Thyroid gland (tissue), 4 donors: ENCODE measurements at places on chromosomes 4 and X. TPM values are rescaled to one million over a fixed set of nuclear protein-coding genes. Genes with fewer than 3 reads are reported as not detected.

DNA sequence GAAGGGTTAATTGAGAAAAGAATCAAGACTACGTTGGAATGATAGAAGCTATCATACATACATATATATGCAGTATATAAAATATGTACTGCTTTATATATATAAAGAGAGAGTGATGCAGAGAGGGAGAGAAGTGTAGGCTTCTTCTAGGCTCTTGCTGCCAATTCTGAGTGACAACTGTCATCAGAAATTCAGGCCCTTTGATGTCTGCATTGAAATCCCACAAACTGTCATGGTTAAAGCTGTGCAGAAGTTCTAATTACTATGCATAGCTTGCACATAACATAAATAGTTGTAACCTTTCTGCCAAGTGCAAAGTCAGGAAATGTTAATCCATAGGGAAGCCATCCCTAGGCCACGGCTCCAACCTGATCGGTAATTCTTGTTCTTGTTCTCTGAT is 251.0 kb downstream of the STIM2 start:
- no peaks in the 10 kb centered on the region for H3K36me3 ChIP-seq
- H3K27me3 ChIP-seq, result no peaks in the 10 kb centered on the region
- DNase-seq, result no peak

DNA sequence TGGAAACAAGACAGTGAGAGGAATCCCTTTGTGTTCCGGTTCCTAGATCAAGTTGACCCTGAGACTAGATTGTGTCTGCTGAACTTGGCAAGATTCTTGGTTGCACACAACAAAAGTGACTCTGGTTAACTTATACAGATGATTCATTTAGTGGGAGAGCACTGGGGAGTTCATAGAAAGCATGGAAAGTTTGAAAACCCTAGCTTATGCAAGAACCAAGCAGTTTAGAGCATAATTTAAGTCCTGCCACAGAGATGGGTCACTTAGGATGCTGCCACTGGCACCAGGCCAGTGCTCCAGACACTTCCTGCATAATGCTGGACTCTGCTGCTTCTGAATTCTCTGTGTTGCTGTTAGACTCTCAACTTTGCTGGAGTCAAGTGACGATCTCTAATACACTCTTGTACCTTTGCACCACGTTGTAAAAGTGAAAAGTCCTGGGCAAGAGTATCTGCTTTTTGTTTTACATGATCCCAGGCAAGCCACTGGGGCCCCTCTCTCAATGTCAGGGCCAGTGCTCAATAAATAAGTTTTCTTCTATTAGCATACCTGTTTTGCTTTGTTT is 12.7 kb upstream of the DCUN1D4 start:
- H3K27ac ChIP-seq, result no peak overlapping the region
- H3K4me3 ChIP-seq, result no peak overlapping the region
- DNase-seq, result no peak
- no peaks in the 10 kb centered on the region for H3K36me3 ChIP-seq
- no peaks in the 10 kb centered on the region for H3K27me3 ChIP-seq

- H3K36me3 ChIP-seq, result no peaks in the 10 kb centered on the region
- no peak overlapping the region for H3K27ac ChIP-seq
- no peaks in the 10 kb centered on the region for H3K4me1 ChIP-seq
- H3K27me3 ChIP-seq, result no peaks in the 10 kb centered on the region
- no peak for DNase-seq
- H3K4me3 ChIP-seq, result no peak overlapping the region
Observed at GRCh38 chrX:137198040-137198439, 164.2 kb upstream of the GPR101 start.

DNA sequence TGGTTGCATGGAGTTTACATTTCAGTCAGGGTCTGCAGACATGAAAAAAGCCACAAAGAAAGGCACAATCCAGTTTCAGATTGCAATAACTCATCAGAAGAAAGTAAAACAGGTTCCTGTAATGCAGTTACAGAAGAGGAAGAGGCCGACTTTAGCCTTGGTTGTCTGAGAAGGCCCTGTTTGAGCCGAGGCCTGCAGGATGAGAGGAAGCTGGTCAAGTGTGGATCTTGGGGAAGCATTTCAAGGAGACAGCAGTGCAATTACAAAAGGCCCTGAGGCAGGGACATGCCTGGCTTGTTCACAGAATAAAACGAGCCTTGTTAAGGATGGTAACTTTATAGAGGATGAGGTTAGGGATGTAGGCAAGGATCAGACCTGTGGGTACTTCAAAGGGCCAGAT is 62.4 kb downstream of the AFF2 start:
- DNase-seq, result no peak
- H3K4me1 ChIP-seq, result no peaks in the 10 kb centered on the region
- no peak overlapping the region for H3K4me3 ChIP-seq
- no peaks in the 10 kb centered on the region for H3K27me3 ChIP-seq

Gene AFP
- not detected for total RNA-seq

Gene RHOXF1
- total RNA-seq, result not detected

Gene AR
- total RNA-seq, result 10.9 TPM
